ENCODE measurements at places on chromosomes 16 and 17.

- no peak for DNase-seq
These were observed 29.2 kb downstream of the SOX8 start for GRCh38 chr16:1010815-1011214.

- no peak for DNase-seq
These were observed 94.8 kb downstream of the RMI2 start for GRCh38 chr16:11439790-11440656.

DNA sequence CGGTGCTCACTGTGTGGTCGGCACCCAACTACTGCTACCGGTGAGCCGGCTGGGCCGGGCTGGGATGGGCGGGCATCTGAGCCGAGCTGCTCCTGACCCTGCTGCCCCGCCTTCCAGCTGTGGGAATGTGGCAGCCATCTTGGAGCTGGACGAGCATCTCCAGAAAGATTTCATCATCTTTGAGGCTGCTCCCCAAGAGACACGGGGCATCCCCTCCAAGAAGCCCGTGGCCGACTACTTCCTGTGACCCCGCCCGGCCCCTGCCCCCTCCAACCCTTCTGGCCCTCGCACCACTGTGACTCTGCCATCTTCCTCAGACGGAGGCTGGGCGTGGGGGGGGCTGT lies 6.9 kb downstream of the TBX6 start:
- DNase-seq, result no peak

DNA sequence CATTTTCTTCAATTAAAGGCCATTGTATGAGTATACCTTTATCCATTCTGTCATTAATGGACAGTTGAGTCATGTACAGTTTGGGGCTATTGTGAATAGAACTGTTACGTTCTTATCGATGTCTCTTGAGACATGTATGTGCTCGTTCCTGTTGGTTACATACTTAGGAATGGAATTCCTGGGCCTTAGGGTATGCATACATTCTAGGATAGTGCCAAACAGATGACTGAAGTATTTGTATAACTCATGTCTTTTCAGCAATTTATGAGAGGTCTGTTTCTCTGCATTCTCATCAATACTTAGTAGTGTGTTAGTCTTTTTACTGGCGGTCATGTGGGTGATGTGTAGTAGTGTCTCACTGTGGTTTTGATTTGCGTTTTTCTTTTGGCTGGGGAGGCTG lies 81.2 kb downstream of the USP22 start:
- DNase-seq, result no peak

DNA sequence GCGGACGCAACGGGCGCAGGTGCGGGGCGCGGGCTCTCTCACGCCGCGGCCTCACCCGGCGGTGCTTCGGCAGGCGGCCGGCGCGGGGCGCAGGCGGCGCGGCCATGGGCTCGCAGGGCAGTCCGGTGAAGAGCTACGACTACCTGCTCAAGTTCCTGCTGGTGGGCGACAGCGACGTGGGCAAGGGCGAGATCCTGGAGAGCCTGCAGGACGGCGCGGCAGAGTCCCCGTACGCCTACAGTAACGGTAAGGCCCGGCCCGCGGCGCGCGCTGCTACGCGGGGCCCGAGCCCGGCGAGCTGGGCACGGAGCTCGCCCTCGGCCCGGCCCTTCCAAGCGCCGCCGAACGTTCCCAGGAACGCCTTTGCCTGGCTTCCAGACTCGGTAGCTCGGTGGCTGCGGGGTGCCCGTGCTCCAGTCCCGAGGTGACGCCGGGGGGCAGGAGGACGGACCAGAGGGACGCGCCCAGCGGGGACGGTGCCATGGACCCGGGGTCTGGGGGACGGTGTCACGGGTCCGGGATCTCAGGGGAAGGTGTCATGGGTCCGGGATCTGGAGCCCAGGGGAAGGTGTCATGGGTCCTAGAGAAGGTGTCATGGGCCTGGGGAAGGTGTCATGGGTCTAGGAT lies 435 bp downstream of the RAB40C start:
- no peak for DNase-seq

GRCh38 chr16:53817117-53817755 lies 113.3 kb downstream of the FTO start:
- no peak for DNase-seq

- DNase-seq, result no peak
These were observed 5.2 kb upstream of the MT1E start for GRCh38 chr16:56620339-56620897.
